ENCODE measurements at places on chromosomes 1 and 21.
A peak's percentile ranks its signal among the peaks of the same experiment; 100 is the strongest.

DNA sequence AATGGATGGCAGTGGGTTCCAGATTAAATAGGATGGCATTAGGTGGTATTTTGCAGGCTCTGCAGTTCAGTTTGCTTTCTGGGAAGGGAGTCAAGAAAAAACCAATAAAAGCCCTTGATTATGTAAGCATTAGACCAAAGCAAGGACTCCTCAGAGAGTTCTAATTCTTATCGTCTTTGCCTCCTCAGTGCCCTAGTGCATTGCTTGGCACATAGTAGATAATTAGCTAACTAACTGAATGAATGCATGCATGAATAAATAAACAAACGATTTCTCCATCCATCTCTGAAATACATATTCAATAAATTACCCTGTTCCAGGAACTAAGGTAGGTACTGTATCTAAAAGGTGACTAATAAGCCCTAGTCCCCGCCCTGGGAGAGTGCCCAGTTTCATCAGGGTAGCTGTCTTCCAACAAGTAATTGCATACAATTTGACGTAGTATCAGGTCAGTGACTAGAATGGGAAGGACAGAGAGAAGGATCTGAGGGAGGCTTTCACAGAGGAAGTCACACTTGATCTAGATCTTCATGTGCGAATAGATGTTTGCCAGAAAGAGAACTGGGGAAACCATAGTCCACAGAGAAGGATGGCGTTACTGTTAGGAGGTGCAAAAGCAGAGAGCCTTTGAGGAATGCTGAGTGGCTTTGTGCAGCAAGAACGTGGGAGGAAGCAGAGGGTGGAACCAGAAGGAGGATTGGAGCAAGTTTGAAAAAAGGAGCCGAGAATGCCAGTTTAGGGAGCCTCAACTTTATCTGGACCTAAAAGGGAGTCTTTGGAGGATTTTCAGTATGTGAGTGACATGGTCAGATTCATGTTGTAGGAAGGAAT is 111.4 kb downstream of the TBX19 start:
- no peak for DNase-seq

DNA sequence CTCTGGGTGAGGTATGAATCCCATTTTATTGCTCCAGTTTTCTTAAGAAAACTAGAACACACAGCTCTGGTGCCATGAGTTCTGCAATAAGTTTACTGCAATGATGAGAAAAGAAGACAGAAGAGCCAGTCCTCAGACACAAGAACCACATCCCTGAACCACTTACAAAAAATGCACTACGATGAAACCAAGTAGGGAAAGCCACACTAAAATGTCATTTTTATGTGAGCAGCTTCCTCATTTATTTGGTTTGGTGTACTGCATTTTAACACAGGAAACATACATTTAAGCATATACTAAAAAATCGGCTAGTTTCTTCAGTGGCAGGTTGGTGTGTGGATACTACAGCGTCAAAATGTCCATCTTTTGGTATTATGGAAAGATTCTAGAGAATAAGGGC is 95.9 kb downstream of the PTPN14 start:
- DNase-seq: no peak

- DNase-seq: no peak
These were observed 57.5 kb downstream of the KIAA0319L start for GRCh38 chr1:35499652-35500176.

GRCh38 chr21:25721987-25722386 is 12.7 kb downstream of the ATP5PF start:
- no peak for DNase-seq

DNA sequence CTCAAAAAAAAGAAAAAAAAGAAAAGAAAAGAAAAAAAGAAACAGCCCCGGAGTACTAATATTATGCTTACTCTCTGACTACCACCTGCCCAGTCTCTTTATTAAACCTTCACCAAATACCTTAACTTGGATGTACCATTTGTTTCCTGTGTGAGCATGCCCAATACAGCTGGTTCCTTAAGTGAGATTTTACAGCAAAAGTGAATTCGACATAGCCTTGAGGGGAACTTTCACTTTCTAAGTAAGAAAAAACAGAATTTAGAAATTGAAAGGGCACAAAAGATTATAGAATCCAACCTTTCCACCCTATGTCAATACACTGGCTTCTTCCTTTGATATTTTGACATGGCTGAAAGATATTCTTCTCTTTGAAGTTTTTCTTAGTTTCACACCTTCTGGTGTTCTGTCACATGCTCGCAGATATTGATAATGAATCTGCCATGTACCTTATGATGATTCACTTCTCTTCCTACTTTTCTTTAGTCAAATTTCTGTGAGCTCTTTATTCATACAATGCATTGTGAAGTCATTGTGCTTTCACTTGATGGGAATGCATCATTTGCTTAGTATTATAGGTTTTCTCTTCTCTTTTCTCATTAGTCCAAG is 5.2 kb upstream of the GIPC2 start:
- DNase-seq: no peak

- DNase-seq: no peak
These were observed 49.9 kb downstream of the TOMM20 start for GRCh38 chr1:235078480-235079381.

GRCh38 chr1:92461364-92462097 is 25.2 kb downstream of the GFI1 start:
- DNase-seq: no peak

DNA sequence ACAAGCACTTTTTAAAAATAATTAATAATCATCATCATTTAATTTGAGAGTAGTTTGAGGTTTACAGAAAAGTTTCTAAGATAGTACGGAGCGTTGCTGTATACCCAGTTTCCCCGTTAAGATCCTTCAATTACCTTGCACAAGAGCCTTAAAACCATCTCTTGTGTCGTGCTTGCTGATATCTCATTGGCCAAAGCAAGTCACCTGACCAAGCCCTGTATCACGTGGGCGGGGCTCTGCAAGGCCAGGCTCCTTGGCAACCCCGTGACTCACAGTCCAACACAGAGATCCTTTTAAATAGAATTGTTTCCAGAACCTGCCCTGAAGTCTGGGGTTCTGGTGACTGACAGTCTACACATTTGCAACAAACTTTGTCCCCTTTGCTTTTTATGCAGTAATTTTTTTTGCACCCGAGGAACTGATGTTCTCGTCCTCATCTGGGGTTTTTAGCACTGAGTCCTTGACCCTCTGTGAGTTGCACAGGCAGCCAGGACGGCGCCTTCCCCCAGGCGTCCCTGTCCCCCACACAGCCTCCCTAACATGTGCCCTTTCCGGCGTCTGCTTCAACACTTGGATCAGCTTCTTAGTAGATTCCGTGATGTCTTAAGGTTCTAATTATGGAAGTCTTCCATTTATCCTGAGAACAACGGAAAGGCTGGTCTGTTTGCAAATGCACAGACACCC is 183.3 kb upstream of the TMEM51 start:
- DNase-seq: peak; percentile 70

GRCh38 chr1:198850196-198850595 is 211.4 kb downstream of the PTPRC start:
- DNase-seq: no peak

DNA sequence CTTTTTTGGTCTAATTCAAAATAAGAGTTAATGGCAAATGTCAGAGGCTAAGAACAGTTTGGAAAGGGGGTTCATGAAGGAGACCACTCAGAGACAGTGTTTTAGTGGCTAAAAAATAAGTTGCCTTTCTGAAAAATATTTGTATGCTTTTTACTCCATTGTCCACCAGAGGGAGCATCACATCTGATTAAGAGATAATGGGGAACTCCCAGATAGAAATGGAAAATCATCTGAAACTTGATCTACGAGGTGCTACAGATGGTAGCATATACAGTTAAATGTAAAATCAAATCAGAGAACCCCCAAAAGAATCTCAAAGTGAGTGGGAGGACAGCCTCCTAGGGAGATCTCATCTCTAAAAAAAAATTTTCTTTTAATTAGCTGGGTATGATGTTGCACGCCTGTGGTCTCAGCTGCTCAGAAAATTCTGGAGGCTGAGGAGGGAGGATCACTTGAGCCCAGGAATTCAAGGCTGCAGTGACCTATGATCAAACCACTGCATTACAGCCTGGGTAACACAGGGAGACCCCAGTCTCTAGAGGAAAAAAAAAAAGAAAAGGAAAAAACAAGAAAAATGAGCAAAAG is 9.7 kb downstream of the SMYD3 start:
- peak; percentile 18 for DNase-seq

DNA sequence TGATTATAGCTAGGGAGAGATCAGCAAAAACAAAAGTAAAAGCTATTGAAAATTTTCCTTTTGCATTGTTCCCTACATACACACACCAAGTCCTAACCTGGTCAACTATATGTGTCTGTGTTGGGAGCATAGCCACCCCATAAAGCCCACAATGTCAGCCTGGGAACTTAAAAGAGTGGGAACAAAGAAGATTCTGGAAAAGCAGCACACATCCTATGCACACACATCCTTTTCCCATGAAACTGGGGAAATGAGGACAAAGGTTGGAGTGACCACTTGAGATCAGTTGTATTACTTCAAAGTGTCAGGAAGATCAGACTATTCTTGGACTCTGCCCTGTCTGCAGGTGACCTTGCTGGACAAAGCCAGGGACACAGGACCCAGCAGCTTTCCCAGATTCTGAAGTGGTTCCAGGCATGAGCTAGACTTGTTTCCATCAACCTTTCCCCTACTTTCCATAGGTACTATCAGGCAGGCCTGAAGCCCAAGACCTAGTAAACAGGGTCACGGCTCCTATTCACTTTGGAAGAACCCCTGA is 15.9 kb downstream of the TXNIP start:
- DNase-seq: no peak

DNA sequence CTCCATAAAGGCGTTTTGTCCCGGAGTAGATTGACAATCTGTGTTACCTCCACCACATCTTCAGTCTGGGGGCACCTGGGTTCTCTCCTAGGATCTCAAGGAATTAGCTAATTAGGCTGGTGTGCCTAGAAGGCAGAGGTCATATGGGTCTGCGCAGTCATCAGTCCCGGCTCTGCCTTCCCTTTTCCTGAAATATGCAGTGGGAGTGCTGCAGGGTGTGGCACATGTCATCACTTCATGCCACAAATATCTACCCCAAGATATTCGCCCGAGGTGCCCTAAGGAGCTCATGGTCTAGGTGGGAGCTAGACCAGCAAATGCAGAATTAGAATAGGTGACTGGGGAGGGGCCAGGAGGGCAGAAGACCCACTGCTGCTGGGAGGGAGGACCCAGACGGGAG is 42.9 kb downstream of the ACTL8 start:
- no peak for DNase-seq

DNA sequence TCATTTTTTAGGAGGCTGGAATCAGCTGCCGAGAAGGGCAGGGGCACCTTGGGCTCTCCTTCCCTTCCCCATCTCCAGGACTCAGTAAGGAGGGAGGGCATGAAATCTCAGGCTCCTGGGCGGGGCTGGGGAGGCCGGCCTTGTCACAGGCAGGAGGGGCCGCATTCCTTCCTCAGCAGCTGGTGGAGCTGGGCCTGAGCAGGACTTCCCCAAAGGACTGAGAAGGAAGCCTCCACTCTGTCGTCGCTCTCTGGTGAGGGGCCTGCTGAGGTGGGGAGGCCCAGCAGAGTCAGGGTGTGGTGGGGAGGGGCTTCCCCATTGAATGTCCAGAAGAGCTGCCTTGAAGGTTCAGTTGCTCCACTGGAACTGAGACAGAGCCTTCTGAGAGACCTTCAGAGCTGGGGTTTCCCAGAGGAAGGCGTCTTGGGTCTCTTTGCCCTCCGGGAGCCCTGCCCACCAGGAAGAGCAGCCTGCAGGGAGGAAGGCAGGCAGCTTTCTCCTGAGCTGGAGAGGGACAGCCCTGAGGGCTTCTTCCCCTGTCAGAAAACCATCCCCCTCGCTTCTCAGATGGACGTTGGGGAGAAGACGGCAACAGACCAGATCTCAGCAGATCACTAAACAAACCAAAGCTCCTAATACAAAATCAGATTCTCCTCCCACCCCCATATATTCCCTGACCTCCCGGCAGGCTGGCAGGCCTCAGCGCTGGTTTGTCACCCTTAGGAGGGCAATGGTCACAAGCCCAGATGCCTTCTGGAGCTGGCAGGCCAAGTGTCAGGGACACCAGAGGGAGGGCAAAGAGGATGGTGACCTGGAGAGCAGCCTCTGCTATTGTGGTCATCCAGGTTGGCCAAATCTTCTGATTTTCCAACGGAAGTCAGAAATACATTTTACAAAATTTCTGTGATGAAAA is 10.7 kb downstream of the KCNA10 start:
- no peak for DNase-seq

DNA sequence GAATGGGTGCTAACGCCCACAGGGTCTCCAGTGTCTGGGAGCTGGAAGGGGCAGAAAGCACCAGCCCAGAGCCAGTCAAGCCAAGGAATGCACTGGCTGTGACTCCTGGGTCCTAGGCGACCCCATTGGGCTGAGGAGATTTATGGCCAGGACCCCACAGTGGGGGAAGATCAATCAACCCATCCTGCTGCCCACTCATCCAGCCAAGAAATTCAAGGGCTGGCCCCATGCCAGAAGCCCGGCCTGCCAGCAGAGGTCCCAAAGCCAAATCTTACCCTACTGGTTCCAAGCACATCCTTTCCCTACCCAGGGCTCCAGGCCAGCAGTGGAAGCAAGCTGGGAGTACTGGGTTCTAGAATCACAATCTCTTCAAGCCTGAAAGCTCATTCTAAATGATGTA is 6.8 kb upstream of the PDZK1IP1 start:
- DNase-seq: no peak

DNA sequence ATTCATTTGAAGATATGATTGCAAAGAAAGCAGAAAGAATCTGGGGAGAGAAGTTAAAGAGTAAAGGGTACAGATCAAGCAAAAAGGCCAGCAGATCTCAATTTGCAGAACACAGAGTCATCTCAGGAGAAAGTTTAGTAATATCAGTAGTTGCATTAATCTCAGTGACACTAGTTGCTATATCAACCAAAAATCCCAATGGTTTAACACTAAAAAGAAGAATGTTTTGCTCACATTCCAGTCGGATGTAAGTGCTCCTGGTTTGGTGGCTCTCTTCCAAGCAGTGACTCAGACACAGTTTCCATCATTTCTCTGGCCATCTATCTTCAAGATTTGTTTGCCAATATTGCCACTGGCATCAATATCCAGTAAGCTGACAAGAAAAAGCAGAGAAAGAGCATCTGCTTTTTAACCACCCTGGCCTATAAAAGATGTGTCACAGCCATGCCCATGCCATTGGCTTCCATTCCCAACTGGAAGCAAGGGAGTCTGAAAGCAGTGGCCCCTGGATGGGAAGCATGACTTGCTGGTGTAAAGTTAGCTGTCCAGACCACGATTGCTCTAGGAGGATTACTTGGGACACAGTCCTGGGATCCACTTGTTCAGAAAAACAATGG is 45.5 kb upstream of the AIM2 start:
- no peak for DNase-seq

GRCh38 chr1:237858992-237859391 is 31.7 kb downstream of the ZP4 start:
- DNase-seq: no peak

- DNase-seq: no peak
These were observed 128.3 kb downstream of the CASZ1 start for GRCh38 chr1:10667861-10668761.

Measured in HEK293T (cell line).